Fibroblast of skin of left biceps (primary cell): ENCODE measurements at places on chromosomes 7 and 10.

- no peak for DNase-seq
These were observed 2.4 kb downstream of the UBE2H start for GRCh38 chr7:129950191-129950932.

DNA sequence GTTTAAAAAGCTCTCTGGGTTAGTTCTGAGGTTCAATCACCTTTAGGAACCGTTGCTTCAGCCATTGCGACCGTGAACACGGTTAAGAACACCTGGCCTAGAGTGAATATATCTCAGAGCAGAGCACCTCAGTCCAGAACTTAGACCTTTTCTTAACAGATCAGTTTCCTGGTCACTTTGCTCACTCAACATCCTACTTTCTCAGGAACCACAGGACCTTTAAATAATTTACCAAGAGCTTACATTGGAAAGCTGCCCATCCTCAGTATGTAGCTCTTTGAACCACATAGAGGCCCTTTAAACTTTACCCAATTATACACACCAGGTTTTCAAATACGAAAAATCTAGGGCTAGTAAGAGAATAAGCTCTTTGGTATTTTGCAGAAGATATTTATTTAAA, 153.2 kb downstream of the NRBF2 start:
- no peak for DNase-seq

GRCh38 chr10:112246-112645, 23.0 kb upstream of the ZMYND11 start:
- DNase-seq, result no peak

DNA sequence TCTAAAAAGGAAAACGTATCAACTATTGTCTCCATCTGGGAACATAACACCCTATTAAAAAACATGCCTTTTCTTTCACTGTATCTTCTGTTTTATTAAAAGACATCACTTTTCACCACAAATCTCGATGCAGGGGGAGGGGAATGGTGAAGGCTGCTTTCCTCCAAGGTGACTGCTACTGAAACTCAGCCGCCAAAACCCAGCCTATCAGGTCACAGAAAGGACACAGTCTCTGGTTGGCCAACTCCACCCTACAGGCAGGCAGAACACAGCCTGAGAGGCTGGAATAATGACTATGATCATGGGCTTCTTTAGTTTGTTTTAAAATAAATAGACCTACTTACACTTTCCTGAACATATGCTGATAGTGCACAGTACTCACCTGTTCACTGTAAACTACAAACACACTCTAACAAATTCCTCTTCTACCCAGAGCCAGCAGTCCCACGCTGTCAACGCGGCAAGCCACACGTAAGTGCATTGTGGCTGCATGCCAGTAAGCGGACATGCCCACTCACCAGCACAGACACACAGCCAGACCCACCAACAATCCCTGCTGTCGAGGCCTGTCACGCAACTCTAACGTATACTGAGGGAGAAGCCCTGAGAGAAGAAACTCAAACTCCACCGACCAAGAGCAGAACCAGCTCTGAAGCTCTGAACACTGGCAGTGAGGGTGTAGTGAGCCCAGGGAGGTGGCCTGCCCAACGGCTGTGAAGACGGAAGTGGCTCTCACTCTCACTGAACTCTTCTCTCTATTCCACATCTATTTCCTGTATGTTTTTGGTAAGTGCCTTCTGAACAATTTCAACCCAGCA, 41.8 kb downstream of the NCAPG2 start:
- DNase-seq, result no peak

DNA sequence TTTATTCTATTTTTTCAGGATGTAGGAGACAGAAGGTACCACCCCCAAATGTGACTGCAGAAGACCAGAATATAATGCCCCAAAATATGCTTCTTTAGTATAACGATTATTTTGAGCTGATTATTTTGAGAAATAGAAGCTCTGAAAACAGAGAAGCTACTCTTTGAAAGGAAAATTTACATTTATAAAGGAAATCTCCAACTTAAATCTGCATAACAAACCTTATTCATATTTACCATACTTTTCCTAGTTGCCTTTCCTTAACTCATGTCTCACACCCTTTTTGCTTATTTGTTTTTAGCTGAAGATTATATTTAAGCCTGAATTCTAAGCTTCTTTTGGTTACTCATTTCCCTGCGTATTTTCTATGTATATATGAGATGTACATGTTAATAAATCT, 127.1 kb upstream of the THSD7A start:
- no peak for DNase-seq

GRCh38 chr7:29386196-29386765, 177.4 kb upstream of the PRR15 start:
- no peak for DNase-seq

DNA sequence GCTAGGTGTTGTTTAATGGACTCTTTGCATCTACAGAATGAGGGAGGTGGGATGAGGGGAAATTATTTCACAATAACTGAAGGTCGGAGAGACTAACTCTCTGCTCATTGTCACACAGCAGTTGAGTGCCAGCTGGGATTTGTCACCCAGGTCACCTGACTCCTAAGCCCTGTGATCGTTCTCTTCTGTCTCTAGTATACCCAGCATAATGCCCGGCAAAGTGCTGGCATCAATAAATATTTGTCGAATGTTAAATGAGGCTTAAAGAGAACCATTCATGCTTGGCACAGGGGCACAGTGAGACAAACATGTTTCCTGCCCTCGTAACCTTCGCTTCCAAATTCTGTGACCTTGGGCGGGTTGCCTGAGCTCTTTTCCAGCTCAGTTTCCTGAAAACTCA, 70.8 kb downstream of the TCF7L2 start:
- DNase-seq, result no peak

DNA sequence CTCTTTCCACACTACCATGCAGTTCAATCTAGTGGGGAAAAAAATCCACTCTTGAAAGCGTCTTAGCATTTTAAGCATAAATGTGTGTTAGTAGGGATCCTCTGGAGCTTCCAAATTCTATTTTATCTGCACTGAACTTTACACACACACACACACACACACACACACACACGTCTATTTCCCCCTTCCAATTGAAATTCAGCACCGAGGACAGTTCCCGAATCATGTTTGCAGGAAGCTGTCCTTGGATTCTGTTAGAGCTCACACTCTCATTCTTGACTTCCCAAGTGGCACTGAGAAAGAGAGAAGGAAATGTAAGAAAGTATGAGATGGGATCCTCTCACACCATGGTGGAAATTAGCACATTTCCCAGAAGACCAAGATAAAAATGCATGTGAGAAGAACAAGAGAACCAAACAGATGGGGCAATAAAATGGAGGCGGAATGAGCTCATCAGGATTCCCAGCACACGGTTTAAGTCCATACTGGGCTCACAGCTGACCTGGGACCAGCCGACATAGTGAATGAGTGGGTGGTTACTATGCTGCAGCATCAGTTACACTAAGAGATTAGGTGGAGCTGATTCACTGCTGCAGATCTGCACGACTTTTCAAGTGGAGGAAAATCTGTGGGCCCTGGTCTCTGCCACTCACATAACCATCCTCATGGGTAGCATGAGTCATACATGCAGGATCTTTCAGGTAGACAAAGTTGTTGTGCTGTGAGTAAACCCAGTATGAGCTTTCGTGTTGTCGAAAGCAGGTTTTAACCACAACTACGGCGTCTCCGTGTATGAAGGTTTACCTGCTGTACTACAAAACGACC, 3.3 kb upstream of the NPTX2 start:
- DNase-seq, result peak; percentile 5

- DNase-seq, result no peak
These were observed 63.1 kb upstream of the ADRB1 start for GRCh38 chr10:113980408-113981087.

- DNase-seq, result no peak
These were observed 1.5 kb upstream of the NRP1 start for GRCh38 chr10:33335801-33336581.

GRCh38 chr10:2686691-2687090, 380.7 kb upstream of the PFKP start:
- no peak for DNase-seq

DNA sequence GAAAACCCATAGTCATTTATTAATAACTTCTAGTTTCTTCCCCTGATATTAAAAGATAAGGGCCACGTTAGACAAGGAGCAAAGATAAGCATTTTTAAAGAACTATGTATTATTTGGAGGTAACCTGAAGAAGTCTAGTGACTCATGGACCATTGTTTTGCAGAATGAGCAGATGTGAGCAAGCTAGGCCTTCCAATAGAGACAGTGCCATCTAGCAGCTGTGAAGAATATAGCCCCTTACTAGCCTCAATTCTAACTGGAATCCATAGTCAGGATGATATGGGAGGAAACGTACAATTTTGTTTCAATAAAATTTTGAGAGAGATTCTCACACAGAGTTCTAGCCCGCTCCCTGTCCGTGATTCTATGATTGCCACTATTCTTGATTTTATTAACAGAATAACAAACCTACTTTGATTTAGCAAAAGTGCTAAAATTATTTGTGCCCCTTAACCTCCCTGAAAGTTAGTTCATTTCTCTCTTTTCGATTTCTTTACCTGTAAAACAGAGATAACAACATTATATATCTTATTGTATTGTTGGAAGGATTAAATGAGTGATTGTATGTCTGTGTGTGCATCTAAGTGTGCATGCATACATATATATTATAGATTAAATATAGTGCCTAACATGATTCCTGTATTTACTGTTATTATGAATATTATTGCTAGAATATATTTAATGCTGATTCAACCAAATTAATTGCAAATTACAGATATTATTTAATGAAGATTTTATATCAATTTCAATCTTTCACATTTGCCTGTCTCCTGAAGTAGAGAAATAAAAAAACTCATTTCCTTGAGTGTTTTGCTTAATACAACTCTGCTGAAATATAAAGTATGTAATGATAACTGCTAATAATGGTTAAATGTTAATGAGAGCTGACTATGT, 22.7 kb downstream of the FAM237B start:
- DNase-seq, result peak; percentile 30

DNA sequence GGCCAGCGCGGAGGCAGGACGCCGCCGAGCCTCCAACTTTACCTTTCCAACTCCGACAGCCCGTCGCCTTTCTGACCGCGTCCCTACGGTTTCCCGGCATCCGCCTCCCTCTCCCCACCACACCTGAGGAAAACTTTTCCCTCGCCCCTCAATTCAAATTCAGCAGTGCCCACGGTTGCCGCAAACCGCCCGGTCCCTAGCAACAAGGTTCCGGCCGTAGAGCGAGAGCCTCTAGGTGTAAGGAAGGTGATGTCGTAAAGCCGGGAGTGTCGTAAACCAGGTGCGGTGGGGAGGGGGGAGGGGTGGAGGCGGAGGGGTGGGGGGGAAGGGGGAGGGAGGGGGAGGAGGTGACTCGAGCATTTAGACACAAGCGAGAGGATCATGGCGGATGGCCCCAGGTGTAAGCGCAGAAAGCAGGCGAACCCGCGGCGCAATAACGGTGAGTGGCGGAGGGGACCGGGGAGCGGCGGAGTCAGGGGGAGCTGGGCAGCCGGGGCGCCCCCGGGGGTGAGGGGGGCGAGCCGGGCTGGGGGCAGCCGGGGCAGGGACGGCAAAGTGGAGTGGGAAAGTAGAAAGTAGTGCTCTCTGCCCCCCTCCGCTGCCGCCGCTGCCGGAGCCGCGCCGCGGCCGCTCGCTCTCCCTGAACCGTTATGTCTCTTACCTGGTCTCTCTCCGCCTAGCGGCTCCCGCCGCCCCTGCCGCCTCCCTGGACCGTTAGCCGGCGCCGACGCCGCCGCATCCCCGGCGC, at the start of gene ZEB1:
Gene ZEB1, plus strand, starts transcription at position 363 of the 748 bp plus-strand sequence. Its CDS starts 19 bp downstream, at position 382.
- peak; percentile 83 for DNase-seq

DNA sequence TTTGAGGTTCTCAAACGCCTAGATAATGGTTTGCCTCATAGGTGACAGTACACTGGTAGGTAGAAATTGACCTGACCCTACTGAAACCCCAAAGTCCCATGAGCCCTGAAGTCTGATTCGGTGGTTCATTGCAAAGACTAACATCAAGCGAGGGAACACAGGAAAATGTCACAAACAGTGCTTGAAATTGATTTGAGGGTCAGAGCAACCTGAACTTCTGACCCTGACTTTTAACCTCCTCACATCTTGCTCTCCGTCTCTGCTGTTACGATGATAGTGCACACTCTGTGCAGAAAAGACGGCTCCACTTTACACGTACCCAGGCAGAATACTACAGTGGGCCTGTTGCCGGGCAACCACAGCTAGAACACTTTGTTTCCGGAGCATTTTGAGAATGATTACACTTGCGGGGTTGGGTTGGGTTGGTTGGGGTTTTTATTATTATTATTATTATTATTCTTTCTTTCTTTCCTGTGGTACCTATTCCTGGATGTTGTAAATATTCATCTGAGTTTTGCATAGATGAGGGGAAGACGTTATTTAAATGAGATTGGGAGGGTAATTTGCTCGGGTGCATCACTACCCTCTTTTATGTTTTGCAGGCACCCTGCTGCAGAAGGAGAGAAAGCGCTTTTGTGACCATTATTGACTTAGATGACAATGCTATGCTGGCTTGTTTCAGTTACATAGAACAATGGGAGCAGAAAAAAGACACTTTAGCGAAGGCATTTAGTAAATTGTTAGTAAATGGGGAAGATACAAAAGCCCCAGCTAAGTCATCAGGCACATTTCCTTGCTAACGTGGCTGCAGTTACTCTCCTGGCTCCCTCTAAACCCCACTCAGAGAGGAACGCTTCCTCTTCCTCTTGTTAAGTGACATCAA, 438.1 kb upstream of the NRP1 start:
- DNase-seq, result no peak

DNA sequence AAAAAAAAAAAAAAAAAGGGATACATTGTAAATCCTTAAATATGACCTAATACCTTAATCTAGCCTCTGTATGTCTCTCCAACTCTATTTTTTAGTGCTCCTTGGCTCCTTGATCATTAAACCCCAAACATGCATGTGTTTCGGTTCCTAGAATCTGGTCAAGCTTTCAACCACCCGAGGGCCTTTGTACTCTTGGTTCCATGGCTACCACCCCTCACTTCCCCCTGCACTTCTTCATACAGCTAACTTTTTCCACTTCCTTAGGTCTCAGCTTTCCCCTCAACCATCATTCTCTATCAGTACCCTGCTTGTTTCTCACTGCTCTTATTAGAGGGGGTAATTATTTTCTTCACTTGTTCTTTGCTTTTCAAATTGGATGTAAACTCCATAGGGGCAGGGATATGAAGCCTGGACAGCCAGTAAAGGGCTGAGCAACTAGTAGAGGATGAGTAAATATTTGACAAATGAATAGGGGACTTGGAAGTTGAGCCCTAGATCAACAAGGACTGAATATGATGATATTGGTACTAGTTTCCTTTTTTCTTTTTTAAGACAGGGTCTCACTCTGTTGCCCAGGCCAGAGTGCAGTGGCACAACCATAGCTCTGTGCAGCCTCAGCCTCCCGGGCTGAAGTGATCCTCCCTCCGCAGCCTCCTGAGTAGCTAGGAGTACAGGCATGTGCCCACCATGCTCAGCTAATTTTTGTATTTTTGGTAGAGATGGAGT, 4.3 kb upstream of the GDI2 start:
- DNase-seq, result no peak

DNA sequence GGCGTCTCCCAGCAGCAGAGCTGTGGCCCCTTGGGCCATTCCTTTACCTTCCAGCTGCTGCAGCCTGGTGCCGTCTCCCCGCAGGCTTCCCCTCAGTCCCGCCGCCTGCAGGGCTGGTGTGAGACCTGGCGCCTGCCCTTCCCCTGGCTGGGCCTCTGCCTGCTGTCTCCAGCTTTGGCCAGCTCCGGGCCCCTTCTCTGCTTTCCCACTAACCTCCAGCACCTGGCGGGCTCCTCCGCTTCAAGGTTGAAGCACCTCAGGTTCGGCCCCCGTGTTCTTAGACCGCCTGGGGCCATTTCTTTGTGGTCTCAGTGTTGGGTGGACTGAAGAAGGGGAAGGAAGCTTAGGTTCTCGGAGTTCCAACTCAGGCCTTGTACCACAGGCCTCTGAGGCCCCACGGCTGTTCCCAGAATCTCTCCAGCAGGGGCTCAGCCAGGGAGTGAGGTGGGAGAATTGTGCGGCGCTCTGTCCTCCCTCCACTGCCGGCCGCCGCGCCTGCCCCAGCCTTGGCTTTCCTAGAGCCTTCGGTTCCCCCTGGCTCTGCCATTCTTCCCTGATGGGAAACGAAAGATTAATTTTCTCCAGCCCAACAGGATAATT, 30.3 kb downstream of the GBX1 start:
- DNase-seq, result no peak
